ENCODE measurements at places on chromosomes 4 and X.

DNA sequence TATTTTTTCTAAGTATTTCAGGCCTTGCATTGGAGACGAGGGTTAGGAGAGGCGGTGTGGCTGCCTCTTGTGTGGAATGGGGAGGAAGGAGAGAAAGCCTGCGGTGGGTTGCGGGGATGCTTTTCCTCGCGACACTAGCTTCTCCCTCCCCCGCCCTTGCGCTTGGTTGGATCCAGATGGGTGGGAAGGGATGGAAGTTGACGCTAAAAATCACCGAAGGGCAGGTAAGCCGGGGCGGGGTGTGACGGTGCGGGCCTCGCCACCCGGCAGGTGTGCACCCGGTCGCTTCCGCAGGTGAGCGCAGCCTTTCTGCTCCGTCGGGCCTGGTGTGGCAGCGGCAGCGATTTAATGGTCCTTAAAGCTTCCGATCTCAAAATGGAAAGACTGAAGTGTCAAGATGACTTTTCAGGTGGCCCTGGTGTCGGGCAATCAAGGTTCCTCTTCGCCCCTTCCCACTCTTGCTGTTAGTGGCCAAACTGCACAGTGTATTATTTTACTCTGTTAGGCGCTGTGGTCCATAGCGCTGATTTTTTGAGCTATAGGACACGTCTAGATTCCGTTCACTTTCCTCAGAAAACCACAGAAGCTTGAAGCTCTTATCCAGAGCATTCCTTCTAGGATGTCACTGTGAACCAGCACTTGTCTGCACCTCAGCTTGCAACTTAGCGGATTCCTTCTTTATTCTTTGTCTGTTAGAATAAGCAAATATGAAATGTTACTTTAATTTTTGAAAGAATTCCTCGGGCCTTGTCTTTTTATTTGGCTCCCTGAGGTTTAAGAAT is 765 bp downstream of the ENOPH1 start:
- no peak for DNase-seq

DNA sequence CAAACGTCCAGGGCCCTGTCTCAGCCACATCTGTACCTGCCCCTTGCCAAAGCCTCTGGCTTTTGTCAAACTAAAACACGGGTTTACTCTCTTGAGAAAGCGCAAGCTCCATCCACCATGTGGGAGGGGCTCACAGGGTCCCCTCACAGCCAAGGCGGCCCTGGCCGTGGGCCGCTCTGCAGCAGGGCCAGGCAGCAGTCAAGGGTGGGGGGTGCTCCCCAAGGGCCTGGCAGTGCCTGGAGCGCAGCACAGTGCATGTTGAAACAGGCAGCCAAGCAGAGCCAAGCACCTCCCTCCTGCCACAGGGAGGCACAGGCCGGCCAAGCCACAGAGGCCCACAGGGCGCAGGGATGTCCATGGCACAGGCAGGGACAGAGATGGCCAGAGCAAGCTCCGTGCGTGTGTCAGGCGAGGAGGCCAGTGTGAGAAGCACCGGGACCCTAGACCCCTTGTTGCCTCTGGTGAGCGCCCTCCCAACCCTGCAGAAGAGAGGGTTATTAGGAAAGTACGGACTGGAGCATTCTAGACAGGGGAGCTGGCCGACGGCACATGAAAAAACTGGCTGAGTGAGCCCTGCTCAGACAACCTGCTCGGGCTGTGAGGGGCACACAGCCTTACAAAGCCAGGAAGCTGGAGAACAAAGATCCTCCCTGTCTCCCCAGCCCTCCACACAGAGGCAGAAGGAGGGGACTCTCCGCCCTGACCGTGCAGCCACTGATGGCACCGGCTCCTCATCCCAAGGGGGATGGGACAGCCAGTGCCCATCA is 39.0 kb downstream of the FAM53A start:
- no peak for DNase-seq

GRCh38 chr4:113604955-113605354 is 156.6 kb downstream of the CAMK2D start:
- no peak for DNase-seq

DNA sequence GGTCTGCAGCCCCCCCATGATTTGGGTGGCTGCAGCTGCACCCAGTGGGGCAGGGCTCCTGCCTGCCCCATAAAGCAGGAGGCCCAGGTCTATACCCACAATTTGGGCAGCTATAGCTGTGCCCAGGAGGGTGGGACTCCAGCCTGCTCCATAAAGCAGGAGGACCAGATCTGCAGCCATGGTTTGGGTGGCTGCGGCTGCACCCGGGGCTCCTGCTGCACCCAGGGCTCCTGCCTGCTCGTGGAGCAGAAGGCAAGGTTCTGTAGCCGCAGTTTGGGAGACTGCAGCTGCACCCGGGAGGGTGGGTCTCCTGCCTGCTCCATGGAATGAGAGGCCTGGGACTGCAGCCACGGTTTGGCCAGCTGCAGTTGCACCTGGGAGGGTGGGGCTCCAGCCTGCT is 81.1 kb downstream of the ATRX start:
- no peak for DNase-seq

DNA sequence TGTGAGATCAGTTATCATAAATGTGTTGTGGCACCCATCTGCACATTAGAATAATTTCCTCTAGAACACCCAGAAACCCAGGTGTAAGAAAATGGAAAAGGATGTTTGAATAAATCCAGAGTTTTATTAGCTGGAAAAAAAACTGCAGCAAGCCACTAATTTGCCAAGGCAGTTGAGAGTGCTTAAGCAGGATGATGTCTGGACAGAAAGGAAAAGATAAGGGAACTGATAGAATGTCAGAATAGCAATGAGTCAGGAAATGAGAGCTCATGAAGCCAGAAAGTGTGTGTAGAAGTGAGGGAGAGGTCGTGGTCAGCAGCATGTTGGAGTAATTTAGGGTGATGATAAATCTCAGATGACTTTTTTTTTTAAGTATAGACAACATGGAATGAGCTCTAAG is 15.2 kb upstream of the NEUROG2 start:
- no peak for DNase-seq

DNA sequence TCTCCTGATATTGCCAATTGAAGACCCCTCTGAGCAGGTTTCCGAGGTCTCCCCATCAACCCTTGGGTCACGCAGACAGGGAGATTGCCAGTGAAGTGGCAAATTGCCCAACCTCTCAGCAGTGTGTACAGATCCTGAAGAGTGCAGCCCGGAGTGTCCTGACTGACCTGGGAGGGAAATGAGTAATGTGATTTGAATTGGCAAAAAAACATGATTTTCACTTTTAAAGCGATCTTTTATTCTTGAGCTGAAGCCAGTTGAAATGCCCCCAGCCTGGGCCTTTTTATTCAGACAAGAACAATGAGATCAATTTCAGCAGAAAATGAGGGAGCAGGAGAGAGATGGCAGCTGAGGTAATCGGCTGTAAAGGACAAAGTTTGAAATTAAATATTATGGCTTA is 401.8 kb downstream of the RAPGEF2 start:
- DNase-seq: no peak

- DNase-seq: no peak
Observed at GRCh38 chr4:85979276-85979675, 380.6 kb downstream of the MAPK10 start.

- DNase-seq: no peak
Observed at GRCh38 chrX:84186603-84187532, 1.1 kb downstream of the RPS6KA6 start.

GRCh38 chrX:17012465-17012864 is 66.0 kb downstream of the REPS2 start:
- no peak for DNase-seq

Measured in stimulated activated CD8-positive, alpha-beta memory T cell treated with anti-CD3 and anti-CD28 coated beads, Interleukin-4, amount 100 ng/mL, for 24 hours (primary cell).